ENCODE measurements at places on chromosomes 3 and 15. TPM values are rescaled to one million over a fixed set of nuclear protein-coding genes. Genes with fewer than 3 reads are reported as not detected.

DNA sequence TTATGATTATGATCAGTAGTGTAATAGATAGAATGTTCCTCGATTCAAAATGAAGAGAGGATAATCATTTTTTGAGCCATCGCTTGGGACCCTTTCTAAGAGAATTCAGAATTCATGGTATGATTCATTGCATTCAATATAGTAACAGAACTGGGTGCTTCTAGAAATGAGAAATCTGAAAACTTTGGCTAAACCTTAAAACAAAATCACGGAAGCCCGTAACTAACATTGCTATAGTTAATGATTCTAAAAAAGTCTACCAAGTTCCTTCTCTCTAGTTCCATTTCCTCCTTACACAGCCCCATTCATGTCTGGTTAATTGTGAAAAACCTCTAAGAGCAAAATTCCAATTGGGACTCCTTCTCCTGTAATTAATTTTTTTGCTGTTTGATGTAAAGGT lies 217.1 kb downstream of the GBE1 start:
- no peak for DNase-seq

GRCh38 chr15:49645941-49646340 lies 25.1 kb downstream of the DTWD1 start:
- DNase-seq, result no peak

Gene CTSH
- total RNA-seq, result 31.5 TPM

Gene NAALADL2
- total RNA-seq, result not detected

Gene FES
- total RNA-seq, result 6.2 TPM

Data from activated naive CD8-positive, alpha-beta T cell treated with anti-CD3 and anti-CD28 coated beads, Interleukin-2, amount 10 ng/mL, durations not matched to agents 7 days and 5 days (primary cell).